ENCODE measurements at places on chromosomes 5 and 9.

- no peak for DNase-seq
Observed at GRCh38 chr9:118767571-118767970, 601.7 kb downstream of the BRINP1 start.

DNA sequence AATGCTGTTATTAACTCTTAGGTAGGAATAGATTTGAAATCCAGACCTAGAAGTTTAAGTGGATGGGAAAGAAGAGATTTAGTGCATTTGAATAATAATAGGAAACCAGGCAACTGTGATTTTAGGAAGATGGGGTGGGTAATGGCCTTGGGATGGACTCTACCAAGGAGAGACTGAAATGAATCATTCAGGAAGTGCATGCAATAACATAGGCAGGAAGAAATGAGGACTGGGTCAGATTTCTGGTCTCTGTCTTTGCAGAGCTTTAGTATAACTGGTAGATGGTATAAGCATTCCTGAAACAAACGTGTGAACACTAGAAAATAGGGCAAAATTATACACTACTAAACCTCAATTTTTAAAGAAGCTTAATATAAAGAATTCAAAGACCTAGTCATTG lies 274.4 kb upstream of the CLINT1 start:
- DNase-seq: no peak

GRCh38 chr9:109448223-109448622 lies 49.9 kb downstream of the PTPN3 start:
- DNase-seq: no peak

- no peak for DNase-seq
Observed at GRCh38 chr5:31476738-31477141, 55.2 kb downstream of the DROSHA start.

- DNase-seq: no peak
Observed at GRCh38 chr9:7123743-7124142, 366.0 kb downstream of the KDM4C start.

- DNase-seq: no peak
Observed at GRCh38 chr5:123371575-123372179, 51.5 kb downstream of the CEP120 start.

All from NCI-H2107 (cell line).